ENCODE measurements at places on chromosomes 12 and 14.

DNA sequence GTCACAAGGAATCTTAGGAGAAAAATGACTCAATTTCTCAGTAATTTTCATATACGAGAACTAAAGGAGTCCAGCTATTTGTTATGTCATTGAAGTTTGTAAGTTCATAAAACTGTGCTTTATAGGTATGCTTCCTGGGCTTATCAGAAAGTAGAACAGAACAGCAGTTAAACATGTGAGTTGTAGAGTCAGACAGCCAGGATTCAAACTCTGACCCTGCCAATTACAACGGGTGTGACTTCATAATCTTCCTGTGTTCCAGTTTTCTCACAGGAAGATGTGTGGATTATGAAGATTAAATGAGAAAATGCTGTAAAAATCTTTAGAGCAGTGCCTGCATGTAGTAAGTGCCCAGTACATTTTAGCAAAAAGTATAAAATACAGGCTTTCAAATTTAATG, 8.9 kb downstream of the TRIM9 start:
- no peak for DNase-seq

DNA sequence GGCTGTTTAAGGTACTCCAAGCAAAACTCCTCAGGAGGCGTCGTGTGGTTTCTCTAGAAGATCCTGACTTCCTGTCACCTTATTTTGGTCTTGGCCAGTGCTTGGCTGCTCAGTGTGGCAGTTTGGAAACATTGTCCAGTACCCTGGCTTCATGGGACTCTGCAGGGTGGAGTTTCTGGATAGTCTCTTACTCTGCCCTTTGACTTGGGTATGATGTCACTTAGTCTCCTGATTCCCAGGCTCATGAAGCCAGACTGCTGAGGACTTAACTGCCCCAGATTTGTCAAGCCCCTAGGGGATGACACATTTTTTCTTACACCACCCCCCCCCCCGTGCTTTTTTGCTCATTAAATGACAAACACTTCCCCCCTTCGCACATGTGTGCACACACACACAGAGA, 82.7 kb downstream of the ADCK1 start:
- DNase-seq: no peak

DNA sequence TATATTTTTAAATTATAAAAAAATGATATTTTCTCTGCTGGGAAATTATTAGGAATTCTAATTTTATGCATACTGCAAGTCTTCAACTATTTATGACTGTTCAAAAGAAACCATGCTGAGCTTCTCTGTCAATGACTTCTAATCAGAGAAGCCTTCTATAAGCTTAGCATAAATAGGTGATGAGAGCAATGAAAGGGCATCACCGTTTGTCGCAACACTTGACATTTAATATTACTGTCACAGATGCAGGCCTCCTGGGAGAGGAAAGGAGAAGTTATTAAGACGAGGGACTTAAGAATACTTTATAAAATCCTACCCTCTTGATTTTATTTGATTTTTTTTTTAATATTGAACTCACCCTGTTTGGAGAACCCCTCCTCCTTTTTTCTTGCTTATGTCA, 69.8 kb downstream of the CAPZA3 start:
- DNase-seq: no peak

GRCh38 chr14:102485693-102486512, 23.7 kb downstream of the ANKRD9 start:
- DNase-seq: no peak

- no peak for DNase-seq
Observed at GRCh38 chr14:64556526-64556925, 6.8 kb downstream of the PPP1R36 start.

- peak; percentile 47 for DNase-seq
Observed at GRCh38 chr14:50083467-50084337, 32.7 kb downstream of the VCPKMT start.

DNA sequence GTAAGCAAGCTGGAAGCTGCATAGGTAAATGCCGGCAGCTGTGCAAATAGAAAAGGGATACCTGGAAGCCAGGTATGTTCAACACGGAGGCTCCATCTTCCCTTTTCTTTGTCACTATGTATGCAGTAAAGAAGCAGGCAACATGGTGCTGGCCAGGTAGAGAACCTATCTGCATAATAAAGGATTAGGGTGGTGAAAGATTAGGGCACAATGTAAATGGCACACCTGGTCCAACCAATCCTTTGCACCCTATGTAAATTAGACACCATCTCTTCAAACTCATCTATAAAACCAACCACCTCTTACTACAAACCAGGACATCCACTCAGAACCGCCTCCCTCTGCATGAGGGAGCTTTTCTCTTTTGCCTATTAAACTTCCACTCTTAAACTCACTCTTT, 32.3 kb downstream of the RPS29 start:
- DNase-seq: no peak

- DNase-seq: no peak
Observed at GRCh38 chr12:124904306-124905098, 9.9 kb downstream of the UBC start.

GRCh38 chr12:68536885-68537485, 73.7 kb upstream of the RAP1B start:
- DNase-seq: no peak

GRCh38 chr12:25764409-25764808, 194.1 kb upstream of the RASSF8 start:
- no peak for DNase-seq

DNA sequence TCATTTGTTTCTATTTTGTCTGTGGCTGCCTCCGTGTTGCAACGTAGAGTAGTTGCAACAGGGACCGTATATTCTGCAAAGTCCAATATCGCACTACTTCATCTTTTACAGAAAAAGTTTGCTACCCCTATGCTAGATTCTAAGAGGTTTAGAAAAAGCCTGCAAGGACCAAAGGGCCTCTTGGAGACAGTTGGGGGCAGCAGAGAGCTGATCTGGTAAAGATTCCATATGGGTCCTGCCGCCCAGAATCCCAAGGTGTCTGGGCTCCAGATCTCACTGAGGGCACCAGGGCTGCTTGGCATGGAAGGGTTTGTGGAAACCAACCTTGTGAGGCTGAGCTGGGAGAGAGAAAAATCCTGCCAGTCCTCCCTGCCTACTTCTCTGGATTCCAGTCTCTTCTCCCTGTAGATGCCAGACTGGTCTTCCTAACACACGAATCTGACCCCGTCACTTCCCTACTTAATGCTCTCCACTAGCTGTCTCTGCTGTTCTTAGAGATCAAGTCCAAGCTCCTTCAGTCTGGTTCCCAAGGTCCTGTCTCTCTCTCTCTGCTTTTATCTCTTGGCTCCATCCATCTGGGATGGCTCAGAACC, 74.6 kb downstream of the GLRX5 start:
- no peak for DNase-seq

DNA sequence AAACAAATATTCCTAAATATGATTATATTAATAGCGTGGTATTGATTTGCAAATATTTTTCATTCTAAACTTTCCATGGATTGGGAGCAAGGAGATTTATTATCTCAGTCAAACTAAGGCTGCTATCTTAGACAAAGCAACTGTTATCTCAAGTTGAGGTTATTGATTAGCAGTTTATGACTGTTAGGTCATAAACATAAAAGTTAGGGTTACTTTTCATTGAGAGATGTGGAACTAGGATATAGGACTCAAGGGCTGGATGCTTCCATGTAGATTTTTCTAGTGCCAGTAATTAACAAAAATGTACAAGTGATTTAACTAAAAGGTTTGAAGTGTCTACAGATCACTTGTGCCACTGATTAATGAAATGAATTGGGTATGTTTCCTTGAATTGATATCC, 19.1 kb downstream of the SCFD1 start:
- DNase-seq: no peak

- DNase-seq: no peak
Observed at GRCh38 chr14:73393375-73393774, 65.0 kb downstream of the NUMB start.

GRCh38 chr12:57844709-57845477, 1.6 kb downstream of the CTDSP2 start:
- DNase-seq: no peak

- DNase-seq: no peak
Observed at GRCh38 chr12:77435446-77436091, 370.2 kb upstream of the E2F7 start.

GRCh38 chr12:100368066-100368465, 11.2 kb downstream of the SLC17A8 start:
- DNase-seq: no peak

- no peak for DNase-seq
Observed at GRCh38 chr14:69992564-69992963, 113.3 kb downstream of the SMOC1 start.

DNA sequence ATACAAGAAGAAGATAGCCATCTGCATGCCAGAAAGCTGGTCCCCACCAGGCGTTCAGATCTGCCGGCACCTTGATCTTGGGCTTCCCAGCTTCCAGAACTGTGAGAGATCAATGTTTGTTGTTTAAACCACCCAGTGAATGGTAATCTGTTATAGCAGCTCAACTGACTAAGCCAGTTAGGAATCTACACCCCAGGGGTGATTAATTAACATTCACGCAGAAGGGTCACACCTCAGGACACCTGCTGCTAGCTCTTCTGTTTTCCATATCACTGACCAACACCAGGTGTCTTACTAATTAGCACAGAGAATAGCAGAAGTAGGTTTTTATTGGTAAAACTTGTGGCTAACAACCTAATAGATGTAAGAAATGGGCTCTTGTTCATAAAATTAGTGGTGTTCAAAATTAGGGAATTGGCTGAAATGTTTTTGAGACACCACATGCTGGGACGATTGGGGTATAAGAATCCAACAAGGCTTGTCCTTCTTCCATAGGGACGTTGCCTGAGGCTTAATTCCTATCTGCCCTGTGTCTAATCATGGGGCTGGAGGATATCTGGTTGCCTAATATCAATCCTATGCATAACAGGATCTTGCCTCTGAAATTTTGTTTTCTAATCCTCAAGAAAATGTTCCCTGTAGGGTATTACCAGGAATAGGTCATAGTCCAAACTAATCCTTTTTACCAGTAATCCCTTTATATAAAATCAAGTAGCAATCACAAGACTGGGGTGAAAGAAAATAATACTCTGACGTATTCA, 42.0 kb upstream of the CHST11 start:
- DNase-seq: no peak

DNA sequence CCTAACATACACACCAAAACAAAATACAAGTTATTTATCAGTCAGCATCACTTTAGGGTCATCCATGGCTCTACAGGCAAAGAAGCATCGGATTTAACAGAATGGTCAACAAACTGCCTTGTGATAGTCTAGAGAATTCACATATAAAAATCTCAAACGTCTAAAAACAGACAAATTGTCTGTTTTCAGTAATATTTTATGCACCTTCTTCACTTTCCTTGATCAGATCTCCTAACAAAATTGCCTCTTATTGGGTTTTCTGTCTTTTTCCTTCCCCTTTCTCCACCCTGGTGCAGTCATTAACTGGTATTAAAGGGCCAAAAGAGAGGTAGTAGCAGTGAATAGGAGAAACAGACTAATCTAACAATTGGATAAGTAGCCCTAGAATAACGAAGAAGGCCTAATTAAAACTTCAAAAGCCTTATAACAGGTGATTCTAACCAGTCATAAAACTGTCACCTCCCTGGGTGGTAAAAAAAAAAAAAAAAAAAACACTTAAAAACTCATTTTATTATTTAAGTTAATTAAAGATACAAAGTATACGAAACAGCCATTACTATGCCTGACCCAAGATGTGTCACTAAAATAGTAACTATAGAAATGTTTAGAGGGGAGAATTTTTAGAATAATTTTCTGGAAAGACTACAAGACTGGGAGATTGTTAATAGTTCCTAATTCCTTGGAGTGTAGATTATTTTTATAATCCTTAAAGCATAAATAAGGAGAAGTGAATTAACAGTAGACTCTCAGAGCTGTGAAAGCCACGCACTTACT, 1.5 kb downstream of the KIF21A start:
- no peak for DNase-seq

- DNase-seq: no peak
Observed at GRCh38 chr12:15435597-15435996, 113.3 kb downstream of the PTPRO start.

DNA sequence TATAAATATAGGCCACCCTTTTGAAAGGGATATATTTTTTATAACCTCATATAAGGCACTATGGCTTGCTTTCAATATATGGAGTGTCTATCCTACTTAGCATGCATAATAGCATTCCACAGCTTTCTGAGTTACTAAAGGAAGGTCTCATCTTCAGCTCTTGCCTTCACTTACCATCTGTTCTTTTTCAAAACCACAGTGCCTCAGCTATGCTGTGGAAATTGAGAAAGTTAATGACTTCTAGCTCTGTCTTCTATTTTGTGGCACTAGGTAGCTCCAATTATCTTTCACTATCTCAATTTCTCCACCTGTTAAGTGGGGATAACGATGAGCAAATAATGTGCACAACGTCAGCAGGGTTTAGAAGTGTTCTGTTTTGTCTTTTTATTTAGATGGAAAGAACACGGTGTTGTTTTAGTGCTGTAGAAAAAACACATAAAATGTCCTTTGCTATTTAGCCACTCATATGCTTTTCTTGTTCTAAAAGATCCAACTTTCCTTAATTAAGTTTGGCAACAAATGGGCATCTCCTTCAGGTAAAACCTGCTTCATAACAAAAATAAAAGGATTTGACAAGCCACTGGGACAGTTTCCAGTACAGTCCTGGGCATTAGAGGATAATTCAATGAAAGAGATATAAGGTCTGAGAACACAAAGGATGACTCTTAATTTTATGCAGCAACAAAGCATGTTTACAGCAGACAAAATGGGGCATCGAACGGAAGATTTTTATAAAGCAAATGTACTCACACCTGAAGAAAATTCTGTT, 462.0 kb upstream of the SYT1 start:
- DNase-seq: no peak

GRCh38 chr14:26191123-26191522, 406.7 kb downstream of the NOVA1 start:
- no peak for DNase-seq

- no peak for DNase-seq
Observed at GRCh38 chr14:67357186-67357968, 2.2 kb downstream of the ATP6V1D start.

GRCh38 chr14:104119119-104119487, 19.3 kb upstream of the KIF26A start:
- DNase-seq: no peak

DNA sequence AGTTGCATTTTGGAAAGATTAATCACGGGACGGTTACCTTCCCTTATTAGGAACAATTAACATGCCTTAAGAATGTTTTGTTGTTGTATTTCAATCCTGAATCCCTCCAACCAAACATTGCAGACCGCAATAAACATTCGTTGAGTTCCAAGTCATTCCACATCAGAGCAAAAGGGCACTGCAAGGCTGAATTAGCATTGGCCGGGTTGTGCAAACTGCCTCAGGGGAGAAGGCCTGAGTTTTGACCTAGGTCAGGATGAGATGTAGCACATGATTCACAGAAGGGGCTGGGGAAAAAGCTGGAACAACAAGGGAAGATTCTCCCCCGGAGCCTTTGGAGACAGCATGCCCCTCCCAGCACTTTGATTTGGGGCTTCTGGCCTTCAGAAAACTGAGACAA, 82.1 kb upstream of the BDKRB2 start:
- no peak for DNase-seq

GRCh38 chr12:102948941-102949352, 8.5 kb upstream of the ASCL1 start:
- peak; percentile 36 for DNase-seq

Measured in stimulated activated CD4-positive, alpha-beta T cell treated with anti-CD3 and anti-CD28 coated beads, TNF-alpha, amount 100 ng/mL, for 48 hours (primary cell).